ENCODE measurements at places on chromosomes 7 and 10. TPM values are rescaled to one million over a fixed set of nuclear protein-coding genes. Genes with fewer than 3 reads are reported as not detected.

Gene CPXM2
- total RNA-seq = 5.5 TPM

DNA sequence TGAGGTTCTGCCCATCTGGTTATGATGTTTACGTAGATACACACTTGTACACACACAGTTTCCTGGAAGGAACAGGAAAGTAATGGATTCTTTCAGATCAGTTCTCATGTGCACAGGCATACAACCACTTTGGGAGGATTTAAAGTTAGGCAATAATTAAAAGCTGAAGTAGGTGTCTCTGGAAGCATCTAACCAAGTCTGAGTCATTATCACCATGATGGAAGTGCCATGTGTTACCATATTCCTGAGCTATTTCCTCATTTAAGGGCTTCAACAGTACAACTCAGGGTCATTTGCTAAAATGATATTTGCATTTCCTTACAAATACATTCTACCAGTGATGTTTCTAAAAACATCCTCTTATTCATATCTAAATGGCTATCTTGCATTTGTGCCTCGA is 41.4 kb upstream of the BET1 start:
- DNase-seq = no peak

- DNase-seq = no peak
These were observed 2.2 kb upstream of the HSPB1 start for GRCh38 chr7:76300166-76300731.

DNA sequence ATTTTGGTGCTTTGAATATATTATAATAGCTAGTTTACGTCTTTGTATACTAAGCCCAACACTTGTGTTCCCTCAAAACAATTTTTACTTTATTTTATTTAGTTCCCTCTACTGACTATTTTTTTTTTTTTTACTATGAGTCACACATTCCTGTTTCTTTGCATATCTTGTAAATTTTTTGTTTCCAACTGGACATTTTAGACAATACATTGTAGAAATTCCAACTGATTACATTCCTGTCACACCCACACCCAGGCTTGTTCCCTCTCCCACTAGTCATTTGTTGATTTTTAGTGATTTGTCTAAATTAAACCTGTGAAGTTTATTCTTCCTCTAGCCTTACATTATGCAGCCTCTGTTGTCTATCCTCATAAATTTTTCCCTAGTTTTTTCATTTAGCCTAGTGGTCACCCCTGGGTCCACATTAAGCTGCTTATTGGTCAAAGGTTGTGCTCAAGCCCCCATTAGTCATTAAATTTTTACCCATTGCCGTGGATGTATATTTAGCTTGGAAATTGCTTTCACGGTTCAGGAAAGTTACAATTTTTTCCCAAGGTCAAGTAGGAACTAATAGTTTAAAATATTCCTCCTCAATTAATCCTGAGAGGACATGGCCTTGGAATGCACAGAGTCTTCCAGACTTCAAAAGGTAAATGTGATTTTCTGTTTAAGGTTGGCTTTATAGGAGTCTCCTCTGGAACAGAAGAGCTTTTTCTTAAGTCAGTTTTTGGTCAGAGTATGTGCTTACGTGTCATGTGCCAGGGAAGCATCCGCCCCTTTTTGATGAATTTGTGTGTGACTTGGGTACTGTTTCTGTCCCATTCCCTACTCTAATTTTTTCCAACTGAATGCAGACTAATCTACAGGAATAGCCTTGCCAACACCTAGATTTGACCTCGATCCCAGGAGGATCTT is 207.6 kb upstream of the TMEM72 start:
- DNase-seq = no peak

- no peak for DNase-seq
These were observed 235.3 kb upstream of the PRKCQ start for GRCh38 chr10:6815346-6815745.

Data from ovary (tissue), 10 donors.